DMS79 (cell line): ENCODE measurements at places on chromosomes 7 and 10.

DNA sequence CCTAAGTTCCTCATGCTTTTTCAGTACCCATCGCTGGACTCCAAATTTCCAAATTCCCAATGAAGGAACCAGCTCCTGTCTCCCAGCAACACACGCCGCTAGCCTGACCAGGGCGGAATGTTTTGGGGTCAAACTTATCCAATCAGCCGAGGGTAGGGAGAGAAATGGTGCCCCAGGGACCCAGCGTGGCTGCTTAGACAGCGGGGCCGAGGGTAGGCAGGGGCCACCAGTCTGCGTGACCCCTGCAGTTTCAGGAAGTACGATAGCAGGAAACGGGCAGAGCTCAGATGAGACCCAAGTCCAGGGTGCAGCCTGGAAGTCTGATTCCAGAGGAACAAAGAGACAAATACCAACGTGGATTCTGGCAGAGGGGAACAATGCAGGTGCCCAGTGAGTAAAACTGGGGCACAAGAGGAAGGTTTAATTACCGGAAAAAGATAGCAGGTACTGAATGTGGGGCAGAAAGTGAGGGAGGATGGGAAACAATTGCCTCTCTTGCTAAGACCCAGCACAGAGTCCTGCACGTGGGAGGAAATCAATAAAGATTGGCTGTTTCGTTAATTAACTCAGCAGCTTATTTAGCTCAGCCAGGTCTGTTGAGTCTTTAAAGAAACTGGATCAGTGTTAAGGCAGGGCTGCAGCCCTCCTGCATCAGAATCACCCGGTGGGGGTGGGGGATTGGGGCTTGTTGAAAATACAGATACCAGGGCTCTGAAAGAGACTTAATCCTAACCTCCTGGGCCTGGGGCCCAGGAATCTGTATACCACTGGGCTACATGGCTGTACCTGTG lies 50.4 kb upstream of the NFE2L3 start:
- no peak for DNase-seq

DNA sequence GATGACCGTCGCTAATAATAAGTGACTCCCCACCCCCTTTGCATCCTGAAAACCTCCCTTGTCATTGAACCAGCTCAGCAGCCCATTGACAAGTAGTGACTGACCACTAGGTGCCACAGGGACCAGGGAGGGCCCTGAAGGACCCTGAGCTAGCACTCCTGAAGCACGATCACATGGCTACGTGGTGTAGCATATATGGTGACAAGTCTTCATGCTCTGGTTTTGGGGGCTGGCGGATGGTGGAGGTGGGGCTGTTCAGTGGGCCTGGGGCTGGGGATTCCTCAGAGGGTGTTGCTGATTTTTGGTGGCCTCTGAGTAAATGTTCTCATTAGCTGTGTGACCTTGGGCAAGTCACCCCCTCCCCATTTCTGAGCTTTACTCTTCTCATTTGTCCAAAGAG lies 4.7 kb downstream of the ADAMTS14 start:
- DNase-seq: no peak

GRCh38 chr10:61567729-61568128 lies 95.0 kb upstream of the CABCOCO1 start:
- no peak for DNase-seq

DNA sequence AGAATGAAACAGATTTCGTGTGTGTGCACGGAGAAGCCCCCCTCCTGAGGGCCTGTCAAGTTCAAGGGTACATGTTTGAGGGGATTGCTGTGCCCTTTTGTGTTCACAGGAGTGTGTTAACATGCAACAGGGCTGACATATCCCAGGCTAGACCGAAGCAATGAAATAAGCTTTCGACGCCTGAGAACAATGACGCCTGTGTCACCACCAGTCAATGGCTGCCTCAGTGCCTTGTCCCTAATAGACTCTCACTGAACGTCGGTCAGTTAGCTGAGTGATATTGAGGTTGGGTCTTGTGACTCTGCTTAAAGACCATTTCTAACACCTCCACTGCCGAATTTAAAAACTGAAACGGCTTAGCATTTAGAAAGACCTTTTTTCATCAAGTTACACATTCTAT lies 175.2 kb upstream of the TCF7L2 start:
- DNase-seq: no peak

- no peak for DNase-seq
These were observed 212.4 kb downstream of the CCSER2 start for GRCh38 chr10:84540617-84541288.

- DNase-seq: no peak
These were observed 5.4 kb downstream of the MAFK start for GRCh38 chr7:1535701-1536454.

DNA sequence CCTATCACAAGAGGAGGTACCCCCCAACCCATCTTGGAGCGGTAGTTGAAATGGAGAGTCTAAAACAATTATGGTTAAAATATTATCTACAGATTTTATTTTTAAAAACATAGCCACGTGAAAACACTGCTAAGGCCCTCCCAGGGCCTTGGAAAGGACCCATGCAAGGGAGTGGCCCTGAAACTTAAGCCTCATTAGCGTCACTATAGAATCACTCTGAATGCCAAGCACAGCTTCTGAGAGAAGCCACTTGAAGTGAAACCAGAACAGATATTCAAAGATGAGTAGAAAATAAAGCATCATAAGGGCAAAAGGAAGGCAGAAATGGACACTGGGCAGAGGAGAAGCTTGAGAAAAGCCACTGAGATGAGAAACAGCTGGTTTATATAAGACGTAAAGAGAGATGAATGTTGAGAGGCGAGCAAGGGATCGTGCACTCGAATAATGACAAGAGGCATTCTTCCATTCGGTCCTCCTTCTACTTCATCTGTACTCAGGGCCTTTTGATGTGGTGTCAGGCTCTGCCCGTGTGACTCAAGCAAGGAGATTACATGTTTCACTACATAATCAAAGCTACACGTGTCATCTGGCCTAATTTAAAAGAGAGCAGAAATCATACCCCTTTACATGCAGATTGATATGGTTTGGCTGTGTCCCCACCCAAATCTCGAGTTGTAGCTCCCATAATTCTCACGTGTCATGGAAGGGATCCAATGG lies 33.4 kb upstream of the SLC39A12 start:
- no peak for DNase-seq

DNA sequence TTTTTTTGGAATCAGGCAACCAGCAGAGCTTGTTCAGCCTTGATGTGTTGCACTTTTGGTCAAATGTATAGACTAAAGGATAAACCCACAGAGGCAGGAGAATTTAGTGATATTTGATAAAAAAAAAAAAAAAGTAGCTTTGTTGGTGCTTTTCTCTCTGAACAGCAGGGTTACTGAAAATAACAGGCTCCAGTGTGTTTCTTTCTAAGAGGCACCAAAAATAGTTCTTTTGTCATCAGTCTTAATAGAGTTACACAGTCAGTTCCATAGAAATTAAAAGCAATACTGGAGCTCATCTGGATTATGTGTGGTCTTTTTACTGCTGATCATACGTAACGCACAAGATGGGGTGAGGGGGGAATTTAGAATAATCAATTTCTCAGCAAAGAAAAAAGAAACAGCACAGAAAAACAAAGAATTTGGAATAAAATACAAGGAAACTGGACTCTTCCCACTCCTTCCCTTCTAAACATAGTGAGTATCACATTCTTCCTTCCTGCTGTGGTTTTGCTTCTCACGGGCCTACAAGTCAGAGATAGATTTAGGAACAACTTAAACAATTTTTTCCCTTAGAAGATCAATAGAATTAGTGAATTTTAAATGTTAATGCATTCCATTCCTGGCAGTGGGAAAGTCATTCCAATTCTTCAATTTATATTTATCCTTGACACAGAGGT lies 178.8 kb upstream of the AKR1E2 start:
- DNase-seq: no peak

GRCh38 chr10:111161109-111161874 lies 84.5 kb downstream of the ADRA2A start:
- DNase-seq: no peak

GRCh38 chr10:116978901-116979300 lies 26.1 kb downstream of the SHTN1 start:
- no peak for DNase-seq

DNA sequence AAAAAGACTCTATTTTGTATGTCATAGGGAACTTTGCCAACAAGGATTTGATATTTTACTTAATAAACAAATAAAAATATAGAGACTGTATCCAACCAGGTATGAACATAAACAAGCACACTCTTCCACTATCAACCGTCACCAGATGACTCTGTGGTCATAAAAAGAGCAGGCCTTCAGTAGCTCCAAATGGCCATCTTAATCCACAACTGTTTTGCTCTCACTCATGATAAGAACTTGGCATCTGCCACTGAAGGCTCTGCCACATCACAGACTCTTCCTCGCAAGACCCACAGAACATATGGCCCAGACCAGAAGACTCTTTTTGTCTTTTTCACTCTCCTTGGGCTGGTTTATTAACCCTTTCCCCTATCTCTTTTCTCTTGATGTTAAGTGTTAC lies 98.7 kb upstream of the POM121L12 start:
- no peak for DNase-seq

DNA sequence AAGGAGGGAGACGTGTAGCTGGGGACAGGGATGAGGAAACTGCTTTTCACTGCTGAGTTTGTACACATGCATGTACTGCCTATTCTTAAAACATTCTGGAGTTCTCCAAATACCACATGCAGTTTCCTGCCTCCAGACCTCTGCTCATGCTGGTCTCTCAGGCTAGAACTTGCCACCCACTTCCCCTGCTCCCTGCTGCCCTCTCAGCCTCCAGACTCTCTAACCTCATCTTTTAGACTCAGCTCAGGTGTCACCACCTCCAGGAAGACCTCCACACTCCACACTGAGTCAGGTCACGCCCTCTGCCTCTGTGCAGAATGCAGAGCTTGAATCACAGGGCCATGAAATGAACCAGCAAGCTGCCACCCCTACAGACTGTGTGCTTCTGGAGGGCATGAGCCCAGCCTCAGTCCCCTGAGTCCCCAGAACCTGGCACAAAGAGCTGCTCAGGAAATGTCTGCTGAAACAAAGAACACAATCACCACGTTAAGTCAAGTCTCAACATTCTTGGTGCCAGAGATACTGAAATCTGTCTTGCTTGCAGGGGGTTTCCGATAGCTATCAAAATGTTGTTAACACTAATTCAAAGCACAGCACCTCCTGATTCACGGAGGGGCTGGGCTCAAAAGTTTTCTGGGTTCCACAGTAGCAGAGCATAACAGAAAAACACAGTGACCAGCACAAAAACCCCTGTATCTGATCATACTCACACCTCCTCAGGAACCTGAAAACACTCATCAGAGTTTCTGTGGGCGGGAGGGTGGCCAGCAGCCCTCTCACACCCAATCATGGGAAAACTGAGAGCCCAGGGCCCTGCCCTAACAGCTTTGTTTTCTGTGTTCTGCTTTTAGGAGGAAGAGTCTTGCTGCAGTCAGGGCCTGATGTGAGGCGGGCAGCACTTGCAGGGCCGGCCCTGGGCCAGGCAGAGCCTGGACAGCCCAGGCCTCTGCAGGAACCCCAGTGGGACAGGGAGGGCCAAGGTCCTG lies 21.1 kb downstream of the FAM53B start:
- DNase-seq: no peak

DNA sequence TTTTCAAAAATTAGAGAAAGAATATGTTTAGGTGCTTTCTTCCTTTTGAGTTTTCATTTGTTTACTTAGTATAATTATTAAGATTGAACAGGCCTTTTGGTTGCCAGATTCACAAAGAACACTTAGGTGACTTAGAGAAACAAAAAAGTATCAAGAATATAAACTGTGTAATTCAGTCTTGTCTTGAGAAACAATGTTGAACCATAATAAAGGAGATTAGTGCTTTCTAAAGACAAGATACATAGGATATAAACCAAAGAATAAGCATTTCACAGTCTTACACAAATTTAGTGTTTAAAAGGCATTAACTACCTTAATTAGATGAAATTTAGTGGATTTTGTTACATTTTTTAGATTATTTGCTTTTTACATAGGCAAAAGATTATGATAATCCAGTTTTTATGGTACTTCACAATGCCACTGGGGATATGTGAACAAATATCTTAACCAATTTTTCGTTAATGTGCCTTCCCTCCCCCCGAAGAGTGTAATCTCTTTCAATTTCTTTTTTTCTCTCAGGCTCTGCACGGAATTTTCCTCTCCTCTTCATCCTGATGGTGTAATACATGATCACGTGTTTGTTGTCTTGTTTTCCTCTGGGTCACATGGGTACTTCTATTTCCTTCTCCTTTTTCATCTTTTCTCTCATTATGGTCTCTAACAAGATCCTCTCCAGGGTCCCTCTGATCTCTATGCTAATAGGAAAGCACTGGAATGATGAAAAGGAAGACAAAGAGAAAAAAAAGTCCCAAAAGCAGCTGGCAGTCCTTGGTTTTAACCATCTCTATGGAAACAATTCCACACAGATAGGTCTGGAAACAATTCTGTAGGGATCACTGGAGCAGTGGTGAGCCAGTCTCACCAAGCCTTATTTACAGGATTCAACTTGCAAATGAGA lies 3.7 kb upstream of the HNRNPH3 start:
- DNase-seq: no peak

DNA sequence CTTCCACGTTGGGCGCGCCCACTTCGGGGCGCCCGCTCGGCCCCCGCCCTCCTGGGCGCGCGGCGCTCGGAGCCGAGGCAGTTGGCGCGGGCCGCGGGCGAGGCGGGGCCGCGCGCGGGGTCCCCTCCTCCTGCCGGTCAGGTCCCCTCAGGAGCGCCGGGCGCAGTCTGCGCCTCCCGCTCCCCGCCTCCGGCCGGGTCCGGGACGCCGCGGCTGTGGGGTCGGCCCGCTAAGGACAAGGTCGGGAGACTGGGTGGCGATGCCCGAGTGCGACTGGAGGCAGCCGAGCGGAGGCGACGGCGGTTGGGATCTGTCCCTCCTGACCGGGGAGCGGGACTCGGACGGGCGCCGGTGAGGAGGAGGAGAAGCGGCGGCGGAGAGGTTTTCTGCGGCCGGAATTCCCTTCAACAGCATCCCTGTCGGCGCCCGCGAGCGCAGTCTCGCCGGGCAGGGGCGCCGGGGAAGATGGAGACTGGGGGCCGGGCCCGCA lies at the start of gene ATRNL1:
ATRNL1 (plus strand) TSS at position 80 of the 490 bp plus-strand sequence; CDS start at position 466, 386 bp downstream.
- no peak for DNase-seq

DNA sequence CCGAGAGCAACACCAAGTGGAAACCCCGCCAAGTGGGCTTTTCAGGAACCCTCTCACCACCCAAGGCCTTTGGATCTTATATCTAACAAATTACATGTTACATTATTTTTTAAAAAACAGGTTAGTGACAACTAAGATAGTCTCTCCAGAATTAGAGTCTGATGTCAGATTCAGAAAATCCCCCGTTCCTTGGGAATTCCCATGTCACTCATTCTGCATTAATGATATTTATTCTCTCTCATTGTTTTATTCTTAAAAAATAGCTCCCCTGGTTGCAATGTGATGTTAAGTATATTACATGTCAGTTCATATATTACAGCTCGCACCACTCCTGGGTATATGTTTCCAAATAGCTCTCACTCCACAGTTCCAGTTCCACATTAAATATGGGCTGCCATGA lies 81.8 kb downstream of the WNT2 start:
- no peak for DNase-seq
